ENCODE measurements at places on chromosomes 2 and 18.

DNA sequence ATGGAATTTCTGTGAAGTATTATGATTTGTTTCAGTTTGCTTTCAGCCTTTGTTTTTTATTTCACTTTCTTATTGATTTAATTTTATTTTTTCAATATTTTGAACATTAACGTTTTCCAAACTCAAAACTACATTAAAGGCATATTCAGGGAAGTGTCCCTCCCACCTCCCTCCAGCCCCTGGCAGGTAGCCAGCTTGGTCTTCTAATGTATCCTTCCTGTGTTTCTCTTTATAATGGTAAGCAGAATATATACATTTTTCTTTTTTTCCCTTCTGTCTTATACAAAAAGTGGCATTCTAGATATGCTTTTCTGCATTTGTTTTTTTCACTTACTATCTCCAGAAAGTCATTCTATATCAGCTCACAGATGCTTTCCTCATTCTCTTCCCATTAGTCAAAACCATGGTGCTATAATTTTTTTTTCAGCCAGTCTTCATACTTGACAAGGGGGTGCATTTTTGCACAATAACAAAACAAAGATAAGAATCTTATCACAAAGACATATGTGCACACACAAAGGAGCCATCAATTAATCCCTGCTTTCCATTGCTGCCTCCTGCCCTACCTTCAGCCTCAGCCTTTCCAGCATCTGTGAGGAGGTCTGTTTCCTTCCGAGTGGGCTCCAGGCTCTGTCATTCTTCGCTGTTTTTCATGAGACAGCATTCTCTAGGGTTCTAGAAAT lies 33.7 kb upstream of the TMEM177 start:
- no peak for DNase-seq

DNA sequence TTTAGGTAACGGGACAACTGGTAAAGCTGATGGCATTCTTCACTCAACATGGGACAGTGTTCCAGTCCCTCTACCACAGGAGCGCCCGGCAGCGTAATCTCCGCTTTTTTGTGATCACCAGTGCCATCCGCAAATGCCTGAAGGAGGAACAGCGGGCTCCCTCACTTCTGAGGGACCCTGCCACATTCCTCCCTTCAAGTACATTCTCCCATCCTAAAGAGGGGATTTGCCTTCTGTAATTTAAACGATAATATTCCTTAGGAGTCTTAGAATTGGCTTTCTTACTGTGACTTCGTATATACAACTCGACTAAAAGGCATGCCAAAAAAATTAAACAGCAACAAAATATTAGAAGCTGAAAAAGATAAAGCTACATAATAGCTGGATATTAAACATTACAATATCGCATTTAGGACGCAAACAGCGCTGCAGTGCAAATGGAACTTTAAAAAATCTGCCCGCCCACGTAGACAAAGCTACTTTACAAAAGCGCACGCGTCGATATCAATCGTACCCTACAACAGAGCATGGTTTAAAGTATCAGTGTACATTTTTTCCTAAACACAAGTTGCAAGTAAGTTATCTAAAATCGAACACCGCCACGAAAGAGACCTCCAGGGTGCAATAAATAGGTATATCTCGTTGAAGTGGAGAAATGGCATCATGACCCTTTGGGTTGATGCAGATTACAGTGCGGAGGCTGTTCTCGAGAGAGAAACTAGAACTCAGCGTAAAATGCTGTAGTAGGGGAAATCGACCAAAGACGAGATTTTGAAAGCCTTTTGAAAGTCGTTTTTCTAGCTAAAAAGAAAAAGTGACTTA lies 2.3 kb upstream of the VSNL1 start:
- DNase-seq = no peak

DNA sequence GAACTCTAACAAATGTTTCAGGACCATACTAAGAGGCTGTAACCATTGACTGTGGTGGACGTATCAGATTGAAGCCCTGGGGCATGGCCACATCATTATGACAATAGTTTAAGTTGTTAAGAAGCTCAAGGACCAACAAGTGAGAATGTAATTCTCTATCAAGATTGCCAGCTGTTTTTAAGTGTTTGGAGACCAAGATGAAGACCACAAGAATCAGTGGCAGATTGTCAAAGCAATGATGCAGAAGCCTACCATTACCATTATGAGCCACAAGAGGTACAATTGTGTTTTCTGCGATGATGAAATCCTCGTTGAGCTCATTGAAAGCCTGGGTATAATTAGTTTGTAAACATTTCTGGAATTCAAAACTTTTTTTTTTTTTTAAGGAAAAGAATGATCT lies 261.1 kb upstream of the ZEB2 start:
- no peak for DNase-seq

GRCh38 chr18:23885750-23886149 lies 128.8 kb upstream of the TTC39C start:
- no peak for DNase-seq

DNA sequence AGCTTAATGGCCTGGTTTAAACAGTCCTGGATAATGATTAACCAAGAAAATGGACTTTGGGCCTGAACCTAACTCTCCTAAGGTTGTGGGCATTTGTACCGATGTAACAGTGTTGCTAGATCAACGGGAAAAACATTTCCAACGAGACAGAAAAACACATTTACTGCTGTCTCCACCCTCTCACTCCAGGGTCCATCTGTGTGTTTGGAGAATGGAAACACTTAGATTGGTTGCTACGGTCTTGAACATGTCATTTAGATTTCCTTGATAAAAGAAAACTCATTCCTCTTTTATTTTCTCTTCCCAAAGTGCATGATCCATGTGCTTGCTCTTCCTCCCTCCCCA lies 88.0 kb downstream of the SOCS6 start:
- no peak for DNase-seq

DNA sequence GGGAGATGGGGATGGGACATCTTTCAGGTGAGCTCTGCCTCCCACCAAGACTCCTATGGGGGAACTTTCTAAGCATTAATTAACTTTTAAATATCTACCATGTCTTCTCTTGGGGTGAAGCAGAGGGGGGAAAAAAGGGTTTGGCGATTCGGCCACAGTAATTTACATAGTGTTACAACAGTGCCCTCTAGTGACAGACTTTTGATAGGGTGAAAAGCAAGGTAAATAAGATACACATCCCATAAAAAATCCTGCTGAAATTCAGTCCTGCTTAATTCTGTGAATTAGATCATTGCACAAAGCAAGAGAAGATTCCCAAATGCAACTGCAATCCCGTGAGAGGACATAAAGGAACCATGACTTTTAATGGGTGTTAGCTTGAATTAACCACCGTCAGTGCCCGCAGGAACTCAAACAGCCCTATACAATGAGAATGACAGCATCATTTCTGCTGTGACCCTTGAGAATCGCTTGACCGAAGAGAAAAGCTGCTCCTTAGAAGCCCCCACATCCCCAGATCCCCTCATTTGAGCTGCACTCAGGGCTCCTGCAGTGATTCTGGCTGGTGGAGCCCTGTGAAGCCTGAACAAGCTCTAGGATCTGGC lies 32.8 kb downstream of the FAM124B start:
- no peak for DNase-seq

DNA sequence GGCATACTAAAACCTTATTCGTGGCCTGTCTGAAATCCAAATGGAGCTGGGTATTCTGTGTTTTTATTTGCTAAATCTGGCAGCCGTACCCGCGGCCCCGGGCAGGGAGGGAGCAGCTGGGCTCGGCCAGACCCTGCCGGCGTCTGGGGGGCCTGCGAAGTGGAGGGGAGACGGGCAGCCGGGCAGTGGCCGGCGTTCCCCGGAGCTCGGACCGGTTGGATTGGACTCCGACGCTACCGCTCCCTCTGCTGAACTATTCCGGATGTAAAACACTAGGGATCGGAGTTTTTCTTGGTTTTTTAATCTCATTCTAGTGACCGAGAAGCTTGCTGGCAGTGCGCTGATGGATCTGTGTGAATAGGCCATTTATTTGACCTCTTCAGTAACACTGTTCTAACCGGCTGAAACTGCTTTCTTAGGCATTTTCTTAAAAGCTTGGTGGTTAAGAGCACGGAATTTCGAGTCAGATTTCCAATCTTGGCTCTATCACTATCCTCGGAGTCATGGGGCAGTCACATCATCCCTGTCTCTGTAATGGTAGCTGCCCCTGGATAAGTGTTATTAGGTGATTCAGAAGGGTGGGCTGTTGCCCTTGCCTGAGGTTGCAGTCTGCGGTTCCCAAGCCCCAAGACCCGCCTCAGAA lies 694 bp downstream of the UNC50 start:
- no peak for DNase-seq

DNA sequence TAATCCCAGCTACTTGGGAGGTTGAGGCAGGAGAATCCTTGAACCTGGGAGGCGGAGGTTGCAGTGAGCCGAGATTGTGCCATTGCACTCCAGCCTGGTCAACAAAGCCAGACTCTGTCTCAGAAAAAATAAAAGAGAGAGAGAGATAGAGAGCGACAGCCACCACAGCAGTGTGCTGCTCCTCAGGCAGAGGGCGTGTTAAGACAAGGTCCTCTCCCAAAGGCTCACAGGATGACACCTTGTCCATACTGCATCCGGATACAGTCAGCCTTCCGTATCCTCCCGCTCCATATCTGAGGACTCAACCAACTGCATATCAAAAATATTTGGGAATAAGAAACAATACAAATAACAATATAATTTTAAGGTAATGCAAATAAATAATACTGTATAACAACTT lies 20.1 kb downstream of the ARL4C start:
- DNase-seq = no peak

DNA sequence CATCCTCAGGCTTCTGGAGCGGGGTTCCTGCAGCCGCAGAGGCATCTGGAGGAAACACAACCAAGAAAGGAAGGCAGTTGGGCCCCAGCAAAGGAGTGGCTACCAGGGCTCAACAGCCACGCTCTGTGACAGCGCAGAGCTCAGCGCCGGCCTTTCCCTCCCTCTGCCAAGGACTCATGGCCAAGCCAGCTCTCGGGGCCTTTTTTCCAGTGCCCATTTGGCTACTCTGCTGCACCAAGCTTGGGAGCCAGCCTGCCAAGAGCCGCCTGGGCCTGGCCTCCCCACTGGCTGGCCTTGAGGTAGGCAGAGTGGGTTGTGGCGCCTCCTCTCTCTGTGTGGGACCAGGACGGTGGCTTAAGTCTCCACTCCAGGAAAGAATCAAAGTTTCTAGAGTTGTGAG lies 7.2 kb upstream of the CCDC74A start:
- no peak for DNase-seq

GRCh38 chr2:198596985-198597384 lies 792.6 kb downstream of the PLCL1 start:
- DNase-seq = no peak

DNA sequence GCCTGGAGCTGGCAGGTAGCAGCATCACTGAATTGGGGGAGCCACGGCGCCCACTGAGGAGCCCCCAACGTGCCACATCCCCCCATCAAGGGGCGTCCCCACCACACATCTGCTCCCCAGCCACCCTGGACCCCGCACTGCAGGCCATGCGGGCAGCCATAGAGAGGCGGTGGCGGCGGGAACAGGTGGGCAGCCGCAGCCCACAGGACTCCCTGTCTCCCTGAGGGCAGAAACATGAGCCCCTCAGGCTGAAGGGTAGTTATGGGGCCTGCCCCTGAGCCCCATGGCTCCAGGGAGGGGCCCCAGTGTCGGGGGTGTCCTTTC lies 26.6 kb downstream of the CROCC2 start:
- no peak for DNase-seq

DNA sequence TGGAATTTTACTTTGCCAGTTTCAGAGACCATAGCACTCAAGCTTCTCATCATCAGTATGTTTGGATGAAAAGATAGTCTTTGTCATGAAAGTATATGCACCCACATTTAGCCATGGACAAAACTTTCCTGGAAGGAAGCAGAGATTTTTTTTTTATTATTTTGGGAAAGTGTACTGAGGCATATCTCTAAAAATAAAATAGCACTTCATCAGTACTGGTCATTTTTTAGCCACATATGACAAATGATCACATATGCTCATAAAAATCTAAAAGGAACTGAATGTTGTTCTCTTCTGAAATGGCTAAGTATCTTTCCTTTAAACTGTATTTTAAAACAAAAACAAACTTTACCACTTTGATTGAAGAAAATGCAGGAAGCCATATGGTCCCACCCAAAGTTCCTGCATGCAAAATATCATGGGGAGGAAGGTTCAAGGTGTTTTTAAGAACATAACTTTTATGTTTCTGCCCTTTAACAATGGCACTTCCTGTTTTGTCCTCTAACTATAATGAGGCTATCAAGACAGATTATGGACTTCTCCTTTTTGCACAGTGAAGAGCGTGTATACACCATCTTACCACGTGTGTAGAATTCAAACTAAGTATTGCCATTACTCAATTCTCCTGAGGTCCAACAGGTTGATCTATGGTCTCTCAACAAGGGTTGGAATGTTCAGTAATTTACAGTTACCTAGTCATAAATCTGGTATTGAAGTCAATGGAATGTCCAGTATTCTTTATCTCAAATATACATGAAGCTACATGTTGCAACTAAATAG lies 77.1 kb upstream of the SLC39A10 start:
- DNase-seq = no peak

DNA sequence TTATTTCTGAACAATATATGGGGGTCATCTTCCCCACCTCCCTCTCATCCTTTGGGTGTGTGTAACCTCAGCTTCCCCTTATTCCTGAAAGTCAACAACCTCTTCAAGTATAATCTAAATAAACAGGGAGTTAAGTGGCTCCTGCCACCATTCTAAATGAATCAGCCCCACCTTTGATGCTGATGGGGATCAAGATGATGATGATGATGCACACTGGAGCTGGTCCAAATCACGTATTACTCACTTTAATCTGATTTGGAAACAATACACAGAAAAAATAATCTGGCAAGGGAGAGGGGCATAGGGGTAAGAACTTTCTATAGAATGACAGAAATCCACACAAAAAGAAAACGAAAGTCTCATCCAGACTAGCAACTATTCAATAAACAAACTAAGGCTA lies 7.1 kb downstream of the ACVR1 start:
- no peak for DNase-seq

Data from lower leg skin (tissue), 4 donors.